Activated T-helper 1 cell treated with anti-CD3 and anti-CD28 coated beads, Interleukin-2, amount 50 U/mL, for 16 hours (primary cell): ENCODE measurements at places on chromosomes 2 and 18.

GRCh38 chr2:230893841-230894781 is 29.4 kb downstream of the ITM2C start:
- no peak for DNase-seq

- no peak for DNase-seq
Measured at GRCh38 chr18:28108254-28108653, 68.7 kb downstream of the CDH2 start.

DNA sequence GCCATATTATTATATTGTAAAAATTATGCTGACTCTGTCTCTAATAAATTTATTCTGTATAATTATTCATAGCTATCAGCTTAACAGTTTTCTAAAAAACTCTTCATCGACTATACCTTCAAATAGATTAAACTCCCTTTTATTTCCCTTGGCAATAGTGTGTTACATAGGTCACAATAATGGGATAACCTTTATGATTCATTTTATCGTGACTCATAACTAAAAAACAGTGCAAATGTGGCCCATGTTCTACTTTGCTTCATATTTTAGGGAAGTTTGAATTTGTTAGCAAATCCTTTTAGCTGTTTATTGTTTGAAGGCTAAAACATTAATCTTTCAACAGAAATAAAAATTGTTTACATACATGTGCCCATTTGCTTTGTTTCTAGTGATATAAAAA is 783.2 kb upstream of the CDH2 start:
- no peak for DNase-seq

- DNase-seq, result no peak
Measured at GRCh38 chr2:53202063-53202462, 565.5 kb upstream of the CHAC2 start.

DNA sequence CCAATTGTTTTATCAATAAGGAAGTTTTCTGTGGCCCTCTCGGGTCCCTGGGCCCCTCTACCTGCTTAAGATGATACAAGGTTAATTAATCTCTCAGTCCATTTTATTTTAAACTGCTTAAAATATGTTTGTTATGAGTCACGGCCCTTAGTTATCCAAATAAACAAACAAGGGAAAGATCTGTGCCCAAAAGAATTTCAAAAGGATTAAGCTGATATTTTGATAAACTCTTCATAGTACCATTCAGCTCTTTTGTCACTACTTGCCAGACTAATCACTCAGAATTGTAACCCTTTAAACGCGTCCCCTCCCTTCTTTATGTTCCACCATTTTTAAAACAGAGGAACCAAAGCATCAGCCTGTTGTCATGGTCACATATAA is 144.7 kb upstream of the STK17B start:
- DNase-seq, result no peak

DNA sequence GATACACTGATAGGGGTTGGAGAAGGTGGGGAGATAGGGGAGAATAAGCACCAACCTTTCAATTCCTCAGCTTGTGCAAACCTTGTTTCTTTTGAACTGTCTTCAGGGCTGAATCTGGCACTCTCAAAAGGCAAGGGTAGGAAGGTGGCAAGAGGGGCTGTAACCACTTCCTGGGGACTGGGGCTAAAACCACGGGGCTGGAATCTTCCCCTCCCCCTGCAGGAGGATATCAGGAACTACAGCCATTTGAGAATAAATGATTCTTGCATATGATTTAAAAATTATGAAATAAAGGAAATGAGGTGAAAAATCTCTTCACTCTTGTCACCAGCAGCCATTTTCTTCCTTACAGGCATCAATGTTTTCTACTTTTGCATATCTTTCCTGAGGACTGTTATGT is 50.8 kb downstream of the ATOH8 start:
- DNase-seq, result no peak

- no peak for DNase-seq
Measured at GRCh38 chr2:164509137-164509877, 112.0 kb downstream of the GRB14 start.

DNA sequence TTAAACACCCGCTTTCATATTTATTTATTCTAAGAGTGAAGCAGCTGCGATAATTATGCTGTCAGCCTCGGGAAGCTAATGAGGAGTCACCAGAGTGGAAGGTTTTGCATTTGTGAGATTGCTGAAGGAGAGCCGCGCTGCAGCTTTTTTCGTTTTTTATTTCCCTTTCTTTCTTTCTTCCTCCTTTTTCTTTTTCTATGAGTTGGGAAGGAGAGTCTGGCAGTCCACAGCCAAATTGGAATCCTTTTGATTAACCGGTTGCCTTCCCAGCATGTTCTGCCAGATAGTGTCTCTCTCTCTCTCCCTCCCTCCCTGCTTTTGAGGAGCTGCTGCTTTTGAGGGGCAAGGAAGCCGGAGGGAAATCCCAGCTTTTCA is 82.1 kb downstream of the CDK15 start:
- DNase-seq, result no peak

GRCh38 chr2:74081030-74081762 is 66.5 kb downstream of the BOLA3 start:
- DNase-seq, result no peak

DNA sequence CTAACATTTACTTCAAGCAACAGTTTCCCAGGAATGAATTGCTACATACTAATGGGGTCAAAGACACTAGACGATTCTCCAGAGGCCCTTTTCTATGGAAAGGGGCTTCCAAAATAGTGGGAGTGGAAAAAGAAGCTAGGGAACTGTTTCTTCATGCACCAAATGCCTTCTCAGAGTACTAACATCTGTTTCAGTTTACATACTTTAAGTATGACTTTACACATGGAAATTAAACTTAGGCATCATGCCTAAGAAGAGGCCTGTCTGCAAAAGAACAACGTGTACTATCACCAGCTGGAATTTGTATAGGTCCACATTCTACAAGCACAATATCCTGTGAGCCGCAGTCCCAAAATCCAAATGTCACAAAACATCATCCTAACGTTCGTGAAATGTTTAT is 29.4 kb upstream of the WDR75 start:
- no peak for DNase-seq

- no peak for DNase-seq
Measured at GRCh38 chr2:51243892-51244535, 212.1 kb upstream of the NRXN1 start.

- DNase-seq, result no peak
Measured at GRCh38 chr18:44682871-44683221, 2.2 kb downstream of the SETBP1 start.

GRCh38 chr2:32723467-32724079 is 95.7 kb downstream of the TTC27 start:
- no peak for DNase-seq

DNA sequence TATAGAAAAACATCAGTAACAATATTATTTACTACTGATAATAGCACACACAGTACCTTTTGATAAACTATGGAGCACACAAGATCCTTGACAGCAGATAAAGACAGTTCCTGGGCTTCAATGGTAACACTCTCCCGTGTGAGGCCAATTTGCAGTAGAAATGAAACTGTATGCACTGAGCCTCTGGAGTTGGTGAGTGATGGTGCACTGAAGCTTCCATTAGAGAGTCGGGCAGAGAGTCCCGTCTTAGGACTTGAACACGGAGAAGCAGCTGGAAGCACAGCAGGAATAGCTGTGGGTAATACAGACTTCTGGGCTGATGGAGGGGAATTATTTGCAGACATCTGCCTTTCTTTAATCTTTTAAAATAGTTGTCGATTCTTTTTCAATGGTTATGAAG is 8.5 kb downstream of the PRKD3 start:
- no peak for DNase-seq

GRCh38 chr2:155690785-155691184 is 641.7 kb downstream of the NR4A2 start:
- no peak for DNase-seq

- no peak for DNase-seq
Measured at GRCh38 chr2:112877423-112877822, 33.5 kb upstream of the IL37 start.

GRCh38 chr2:19140463-19141208 is 217.8 kb downstream of the OSR1 start:
- DNase-seq, result no peak

GRCh38 chr2:230825354-230825753 is 39.4 kb upstream of the ITM2C start:
- DNase-seq, result no peak

DNA sequence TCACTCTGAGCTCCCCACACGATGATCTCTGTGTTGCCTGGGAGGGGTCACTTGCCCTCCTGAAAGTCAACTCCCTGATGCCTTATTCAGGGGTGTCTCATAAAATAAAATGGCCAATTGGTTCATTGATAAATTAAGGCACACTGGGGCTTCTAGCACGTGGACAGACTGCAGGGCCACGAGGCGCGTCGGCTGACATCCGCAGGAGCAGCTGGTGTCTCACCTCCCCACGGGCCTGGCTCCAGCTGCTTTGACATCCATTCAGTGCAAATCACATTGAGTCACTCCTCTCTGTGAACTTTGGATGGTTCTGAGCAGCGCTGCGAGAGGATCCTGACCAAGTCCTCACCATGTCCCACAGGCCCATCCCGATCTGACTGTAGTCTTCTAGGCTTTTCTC is 4.6 kb upstream of the ST8SIA3 start:
- no peak for DNase-seq

DNA sequence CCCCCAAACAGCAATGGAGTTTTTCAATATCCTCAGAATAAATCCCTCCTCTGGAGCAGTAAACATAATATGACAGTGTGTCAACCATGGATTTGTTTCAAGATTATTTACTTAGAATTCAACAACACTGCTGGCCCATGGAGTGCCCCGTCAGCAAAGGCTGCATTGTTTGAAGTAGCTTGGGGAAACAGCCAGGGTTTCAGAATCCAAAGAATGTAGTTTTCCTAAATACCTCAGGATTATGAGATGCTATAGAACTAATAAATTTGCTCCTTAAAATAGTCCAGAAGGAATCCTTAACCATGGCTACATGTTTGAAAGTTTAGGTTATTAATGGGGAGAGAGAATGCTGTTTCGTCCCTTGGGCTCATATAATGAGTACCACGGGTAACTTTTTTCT is 13.1 kb upstream of the CETN1 start:
- no peak for DNase-seq

- DNase-seq, result no peak
Measured at GRCh38 chr2:164030623-164031022, 294.8 kb upstream of the FIGN start.

DNA sequence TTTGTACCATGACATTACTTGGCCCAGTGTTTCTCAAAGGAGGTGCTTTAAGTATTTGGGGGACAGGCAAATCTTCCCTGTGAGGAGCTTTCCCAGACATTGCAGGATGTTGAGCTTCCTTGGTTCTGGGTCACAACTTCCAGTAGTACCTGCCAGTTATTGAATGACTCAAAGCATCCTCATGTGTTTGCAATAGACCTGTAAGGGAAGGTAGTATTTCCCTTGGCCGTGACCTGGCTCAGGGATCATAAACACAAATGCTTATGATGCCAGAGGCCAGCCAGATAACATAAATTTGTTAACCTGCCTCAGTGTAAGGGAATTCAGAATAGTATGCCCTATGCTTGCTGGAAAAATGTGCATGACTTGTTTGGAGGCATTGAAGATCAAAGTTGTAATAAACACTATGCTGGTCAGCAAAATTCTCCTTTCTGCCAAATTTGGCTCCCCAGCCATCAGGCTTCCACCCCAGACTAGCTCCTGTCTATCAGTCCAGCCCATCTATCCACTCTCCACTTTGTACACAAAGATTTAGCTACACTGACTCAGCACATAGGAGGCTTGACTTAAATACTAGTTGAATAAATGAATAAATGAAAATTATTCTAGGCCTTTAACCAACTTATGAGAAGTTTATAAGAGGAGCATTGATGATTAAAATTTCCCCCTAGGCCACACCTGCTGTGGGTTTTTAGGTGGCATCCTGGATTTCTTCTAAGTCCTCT is 102.0 kb upstream of the EFEMP1 start:
- DNase-seq, result no peak

DNA sequence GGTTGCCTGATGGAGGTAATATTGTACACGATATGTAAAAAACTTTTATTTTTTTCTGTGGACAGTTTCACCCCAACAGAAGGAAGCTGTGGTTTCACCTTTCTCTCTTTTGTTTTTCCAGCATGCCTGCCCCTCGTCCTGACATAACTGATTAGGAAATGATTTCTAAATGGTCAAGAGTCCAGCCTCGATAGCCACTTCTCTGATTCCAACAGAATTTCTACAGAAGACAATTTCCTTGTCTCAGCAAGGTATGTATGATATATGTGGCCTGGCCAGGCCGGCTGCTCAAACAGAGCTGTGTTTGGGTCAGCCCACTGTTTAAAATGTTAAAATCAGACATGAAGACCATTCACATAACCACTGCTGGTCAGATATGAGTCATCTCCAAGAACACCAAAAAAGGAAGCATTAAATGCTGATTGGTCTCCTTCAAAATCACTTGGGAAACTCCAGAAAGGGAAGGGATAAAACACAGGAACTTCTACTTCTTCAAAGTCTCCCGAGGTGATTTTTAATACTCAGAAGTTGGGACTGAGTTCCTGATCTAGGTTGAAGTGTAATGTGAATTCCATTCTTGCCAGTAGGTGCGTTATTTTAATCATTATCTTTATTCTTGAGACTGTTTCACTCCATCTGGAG is 22.3 kb downstream of the ATP8B1 start:
- DNase-seq, result no peak

GRCh38 chr18:4119127-4119648 is 335.9 kb downstream of the DLGAP1 start:
- DNase-seq, result no peak

- DNase-seq, result no peak
Measured at GRCh38 chr2:196719110-196719872, 79.8 kb downstream of the CCDC150 start.

DNA sequence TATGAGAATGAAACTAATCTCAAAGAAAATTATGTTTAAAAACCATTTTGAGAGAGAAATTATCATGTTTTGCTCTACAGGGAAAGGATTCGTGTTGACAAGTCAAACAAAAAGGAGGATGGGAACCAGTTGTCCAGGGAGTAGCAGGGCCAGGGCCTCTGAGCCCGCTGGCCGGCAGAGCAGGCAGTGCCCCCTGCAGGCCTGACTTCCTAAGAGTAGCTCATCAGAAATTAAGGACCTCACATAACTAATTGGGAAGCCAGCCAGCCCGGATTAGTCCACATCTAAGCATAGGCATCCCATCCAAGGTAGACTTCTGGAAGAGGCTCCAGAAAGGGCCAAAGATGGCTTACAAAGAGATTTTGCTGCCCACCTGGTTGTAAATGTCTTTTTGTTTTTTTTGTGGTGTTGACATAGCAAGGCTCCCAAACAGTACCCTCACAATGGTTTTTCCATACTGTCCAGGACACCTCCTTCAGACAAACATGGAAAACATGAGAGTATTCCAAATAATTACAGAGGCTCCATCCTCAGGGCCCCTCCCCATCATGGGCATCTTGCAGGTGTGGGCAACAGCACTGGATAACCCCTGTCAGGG is 241.2 kb upstream of the TANK start:
- peak; percentile 6 for DNase-seq

- no peak for DNase-seq
Measured at GRCh38 chr2:191126386-191127085, 24.3 kb downstream of the STAT4 start.
